ENCODE measurements at places on chromosomes 2 and 18.

GRCh38 chr2:64246962-64247361 is 102.7 kb upstream of the PELI1 start:
- DNase-seq: no peak

DNA sequence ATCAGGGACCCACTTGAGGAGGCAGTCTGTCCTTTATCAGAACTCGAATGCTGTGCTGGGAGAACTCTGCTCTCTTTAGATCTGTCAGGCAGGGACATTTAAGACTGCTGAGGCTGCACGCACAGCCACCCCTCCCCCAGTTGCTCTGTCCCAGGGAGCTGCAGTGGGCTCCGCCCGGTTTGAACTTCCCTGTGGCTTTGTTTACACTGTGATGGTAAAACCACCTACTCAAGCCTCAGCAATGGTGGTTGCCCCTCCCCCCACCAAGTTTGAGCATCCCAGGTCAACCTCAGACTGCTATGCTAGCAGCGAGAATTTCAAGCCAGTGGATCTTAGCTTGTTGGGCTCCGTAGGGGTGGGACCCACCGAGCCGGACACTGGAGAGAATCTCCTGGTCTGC is 11.8 kb upstream of the LHCGR start:
- DNase-seq: no peak

- DNase-seq: no peak
Observed at GRCh38 chr2:174763780-174764179, 492 bp downstream of the CHRNA1 start.

GRCh38 chr2:176793792-176794191 is 418.8 kb upstream of the HNRNPA3 start:
- DNase-seq: no peak

DNA sequence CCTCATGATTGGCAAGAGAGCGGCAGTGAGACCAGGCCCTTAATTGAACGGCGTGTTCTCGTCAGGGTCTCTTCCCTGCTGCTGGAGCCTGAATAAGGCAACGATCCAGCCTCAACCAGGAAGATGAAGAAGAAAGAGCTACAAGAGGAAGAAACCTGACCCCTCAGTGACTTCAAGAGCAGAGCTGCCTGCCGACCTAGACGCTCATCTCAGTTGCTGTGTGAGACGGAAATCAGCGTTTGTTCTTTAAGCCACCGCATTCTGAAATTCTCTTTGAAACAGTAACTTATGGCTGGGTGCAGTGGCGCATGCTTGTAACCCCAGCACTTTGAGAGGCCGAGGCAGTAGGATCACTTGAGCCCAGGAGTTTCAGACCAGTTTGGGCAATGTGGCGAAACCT is 29.6 kb upstream of the KCNG3 start:
- no peak for DNase-seq

- DNase-seq: no peak
Observed at GRCh38 chr2:98445683-98446581, 1.3 kb downstream of the INPP4A start.

DNA sequence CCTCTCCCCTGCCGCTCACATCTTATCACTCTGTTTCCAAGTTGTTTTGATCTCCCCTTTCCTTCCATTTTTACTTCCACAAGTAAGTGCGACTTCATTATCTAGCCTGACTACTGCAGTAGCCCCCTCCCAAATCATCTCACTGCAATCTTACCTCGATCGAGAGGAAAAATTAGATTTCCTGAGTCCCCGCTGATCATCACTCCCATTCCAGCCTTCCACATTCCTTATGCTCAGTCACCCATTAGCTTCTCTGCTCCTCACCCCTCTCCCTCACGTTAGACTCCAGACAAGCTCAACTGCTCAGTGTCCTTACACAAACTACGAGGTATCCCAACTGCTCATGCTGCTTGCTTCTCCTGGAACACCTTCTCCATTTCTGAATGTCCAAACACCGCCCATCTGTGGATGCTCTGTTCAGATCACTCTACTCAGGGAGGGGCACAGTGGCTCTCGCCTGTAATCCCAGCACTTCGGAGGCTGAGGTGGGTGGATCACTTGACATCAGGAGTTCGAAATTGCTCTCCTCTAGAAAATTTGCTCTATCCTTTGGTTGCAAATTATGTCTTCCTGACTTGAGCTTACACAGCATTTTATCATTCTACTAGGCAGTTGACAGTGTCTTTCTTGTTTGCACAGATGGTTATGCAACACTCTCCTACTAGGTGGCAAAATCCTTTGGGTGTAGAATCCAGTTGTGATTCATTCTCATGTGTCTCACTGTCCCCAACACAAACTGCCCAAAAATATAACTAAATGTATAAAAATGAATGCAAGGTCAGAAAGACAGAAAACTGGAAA is 96.5 kb downstream of the INO80D start:
- DNase-seq: no peak

- DNase-seq: no peak
Observed at GRCh38 chr2:203909261-203909967, 27.1 kb upstream of the ICOS start.

- no peak for DNase-seq
Observed at GRCh38 chr18:42341423-42341822, 386.4 kb downstream of the PIK3C3 start.

DNA sequence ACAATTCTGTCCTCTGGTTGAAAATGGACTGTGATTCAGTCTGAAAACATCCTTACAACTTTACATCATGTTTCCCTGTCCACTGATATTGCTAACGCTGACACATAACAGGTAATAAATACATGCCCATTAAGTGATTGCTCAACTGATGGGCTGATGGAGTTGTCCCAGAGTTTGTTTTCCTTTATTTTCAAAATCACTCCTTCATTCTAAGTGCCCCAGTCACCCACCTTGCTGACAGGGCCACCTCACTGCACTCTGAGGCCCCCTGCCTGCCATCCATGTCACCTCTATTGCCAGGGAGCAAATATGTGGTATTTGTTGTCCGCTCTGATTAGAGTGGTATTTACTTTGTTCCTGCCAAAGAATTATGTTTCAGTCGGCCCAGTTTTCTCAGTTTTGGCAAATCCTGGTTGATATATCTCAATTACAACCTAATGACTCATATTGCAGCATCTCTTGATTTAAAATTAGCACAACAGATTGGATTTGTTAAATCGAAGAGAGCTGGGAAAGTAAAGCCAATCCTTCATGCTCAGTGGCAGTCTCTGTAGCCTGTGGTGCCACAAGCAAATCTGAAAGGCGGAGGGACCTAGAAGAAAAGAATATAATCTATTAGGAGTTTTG is 105.1 kb downstream of the RDH14 start:
- DNase-seq: no peak

- DNase-seq: no peak
Observed at GRCh38 chr2:72097276-72097675, 50.4 kb downstream of the CYP26B1 start.

GRCh38 chr2:1132328-1132969 is 181.8 kb downstream of the SNTG2 start:
- no peak for DNase-seq

GRCh38 chr2:207539470-207539869 is 9.7 kb downstream of the CREB1 start:
- DNase-seq: no peak

GRCh38 chr2:23404426-23404825 is 19.4 kb downstream of the KLHL29 start:
- no peak for DNase-seq

- no peak for DNase-seq
Observed at GRCh38 chr2:120316528-120317179, 29.3 kb upstream of the INHBB start.
